ENCODE measurements at places on chromosomes 6 and 20. TPM values are rescaled to one million over a fixed set of nuclear protein-coding genes. Genes with fewer than 3 reads are reported as not detected.

- no peak for DNase-seq
Measured at GRCh38 chr6:12478921-12479320, 188.8 kb downstream of the EDN1 start.

DNA sequence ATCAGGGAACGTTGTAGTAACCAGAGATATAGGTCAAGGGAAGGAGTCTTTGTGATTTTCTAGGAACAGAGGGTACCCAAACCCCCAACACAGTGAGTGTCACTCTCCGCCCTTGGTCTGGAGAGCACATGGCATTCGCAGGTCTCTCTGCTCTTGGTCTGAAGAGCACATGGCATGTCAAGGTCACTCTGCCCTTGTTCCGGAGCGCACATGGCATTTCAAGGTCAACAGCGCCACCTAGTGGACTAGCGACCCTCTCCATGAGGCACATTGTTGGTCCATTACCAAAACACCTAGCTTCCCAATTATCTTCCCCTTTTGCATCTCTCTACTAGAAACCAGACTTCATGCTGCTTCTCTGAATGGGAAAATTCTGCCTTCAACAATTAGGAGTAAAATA lies 260.0 kb downstream of the C6orf118 start:
- no peak for DNase-seq

Gene BHLHE23
- not detected for total RNA-seq

Gene TINAG
- total RNA-seq = not detected

All from mammary epithelial cell (primary cell).